GM20000 (cell line): ENCODE measurements at places on chromosomes 1 and 21.

GRCh38 chr1:245946905-245947304, 560.2 kb downstream of the SMYD3 start:
- no peak for DNase-seq

GRCh38 chr1:206465951-206466350, 4.3 kb upstream of the IKBKE start:
- DNase-seq: peak; percentile 67

- no peak for DNase-seq
Observed at GRCh38 chr1:48206371-48206770, 16.1 kb upstream of the SLC5A9 start.

DNA sequence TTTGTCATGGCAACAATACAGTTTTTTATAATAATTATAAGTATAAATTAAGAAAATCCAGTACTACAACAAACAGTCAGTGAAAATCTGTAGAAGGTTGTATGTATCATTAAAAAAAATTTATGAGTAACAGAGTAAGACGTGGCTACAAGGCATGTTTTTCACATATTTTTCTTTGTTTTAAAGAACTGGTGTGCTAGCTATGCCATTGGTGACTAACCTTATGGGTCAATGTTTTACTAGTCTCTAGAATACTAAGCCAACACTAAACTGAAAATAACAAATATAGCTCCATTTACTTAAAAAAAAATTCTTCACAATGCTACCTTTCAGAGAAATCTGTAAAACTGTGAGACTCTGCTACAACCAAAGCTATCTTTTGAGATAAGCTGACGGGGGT, 261.5 kb downstream of the ADGRL2 start:
- DNase-seq: no peak

GRCh38 chr1:223233410-223234169, 90.5 kb upstream of the TLR5 start:
- no peak for DNase-seq

GRCh38 chr1:1917304-1917976, 1.6 kb downstream of the TMEM52 start:
- no peak for DNase-seq

GRCh38 chr1:225712391-225712790, 59.5 kb upstream of the ENAH start:
- no peak for DNase-seq

DNA sequence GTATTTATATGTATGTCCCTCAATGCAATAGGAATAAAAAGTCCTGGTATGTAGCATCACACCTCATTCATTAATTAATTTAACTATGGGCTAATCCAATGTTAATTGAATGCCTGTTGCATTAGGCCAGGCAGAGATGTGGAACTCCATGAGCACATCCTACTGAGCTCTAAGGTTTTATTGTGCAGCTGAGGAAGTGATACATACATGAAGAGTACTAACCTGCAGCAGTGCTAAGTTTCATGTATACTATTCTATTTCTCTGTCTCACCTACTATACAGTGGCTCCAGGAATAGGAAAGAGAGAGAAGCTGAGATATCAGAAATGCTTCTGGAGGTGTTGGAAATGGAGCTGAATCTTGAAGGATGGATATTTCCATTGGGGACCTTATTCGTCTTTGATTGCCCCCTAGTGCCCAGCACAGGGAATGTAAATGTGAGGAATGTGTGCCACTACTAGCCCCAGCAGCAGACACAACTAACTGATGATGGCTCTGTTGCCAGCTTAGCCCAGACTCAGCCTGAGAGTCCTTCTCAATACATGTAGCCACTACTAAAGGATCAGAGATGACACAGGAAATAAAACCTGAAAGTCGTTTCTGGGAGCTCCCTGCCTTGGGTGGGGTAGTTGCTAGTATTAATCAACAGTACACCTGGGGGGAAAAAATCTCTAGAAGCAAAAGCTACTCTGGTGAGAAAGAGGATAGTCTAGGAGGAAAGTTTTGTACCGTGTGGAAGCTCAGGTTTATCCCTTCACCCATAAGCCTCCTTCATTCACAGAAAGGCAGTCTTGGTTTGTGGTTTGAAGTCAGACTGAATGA, 173.3 kb upstream of the FOXD3 start:
- peak; percentile 34 for DNase-seq

- DNase-seq: no peak
Observed at GRCh38 chr1:210237479-210237878, 4.9 kb downstream of the SERTAD4 start.

DNA sequence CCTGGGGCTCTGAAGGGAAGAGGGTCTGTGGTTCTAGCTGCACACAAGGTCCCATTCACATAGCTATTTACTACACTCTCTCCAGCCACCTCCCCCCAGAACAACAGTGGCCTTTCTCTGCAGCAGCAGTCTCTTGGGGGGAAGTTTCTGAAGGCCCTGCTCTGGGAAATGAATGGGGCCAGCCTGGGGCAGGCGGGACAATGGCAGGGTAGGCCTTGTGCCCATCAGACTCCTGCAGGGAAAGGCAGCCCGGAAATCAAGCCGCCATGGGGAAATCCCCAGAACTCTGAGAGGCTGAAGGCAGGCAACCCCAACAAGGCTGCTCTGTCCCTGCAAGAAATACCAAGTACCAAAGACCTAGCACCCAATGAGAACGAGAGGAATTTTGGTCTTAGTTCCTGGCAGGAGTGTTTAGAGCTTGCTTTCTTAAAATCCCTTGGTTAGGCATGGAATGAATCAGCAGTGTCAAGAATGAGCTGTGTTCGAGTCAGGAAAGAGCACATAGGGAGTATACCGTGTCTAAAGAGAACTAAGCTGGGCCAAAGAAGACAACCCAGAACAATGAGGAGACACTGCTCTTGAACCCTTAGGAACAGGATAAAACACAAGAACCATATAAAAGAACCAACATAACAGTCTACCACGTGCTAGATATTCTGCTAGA, 11.3 kb downstream of the ARHGEF11 start:
- DNase-seq: no peak

- no peak for DNase-seq
Observed at GRCh38 chr1:192589813-192590212, 14.2 kb downstream of the RGS1 start.

- DNase-seq: peak; percentile 53
Observed at GRCh38 chr21:43318841-43319781, 107.8 kb downstream of the SIK1 start.

DNA sequence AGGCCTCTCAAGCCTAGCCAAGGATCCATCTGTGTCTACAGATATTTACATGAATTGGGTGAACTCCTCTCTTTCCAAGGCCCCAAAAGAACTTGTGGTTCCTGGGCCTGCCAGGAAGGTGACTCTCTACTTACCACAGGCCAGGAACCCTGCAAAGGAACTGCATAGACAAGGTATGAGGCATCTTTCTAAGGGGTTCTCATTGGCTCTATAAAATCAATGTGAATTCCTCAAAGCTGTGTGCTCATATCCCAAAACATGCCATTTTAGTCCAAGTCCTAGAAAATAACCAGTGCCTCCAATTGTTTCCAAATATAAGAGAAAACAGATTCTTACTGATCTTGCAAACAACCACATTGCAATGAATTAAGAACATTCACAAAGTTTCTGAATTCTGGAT, 39.9 kb upstream of the RGL1 start:
- DNase-seq: no peak

DNA sequence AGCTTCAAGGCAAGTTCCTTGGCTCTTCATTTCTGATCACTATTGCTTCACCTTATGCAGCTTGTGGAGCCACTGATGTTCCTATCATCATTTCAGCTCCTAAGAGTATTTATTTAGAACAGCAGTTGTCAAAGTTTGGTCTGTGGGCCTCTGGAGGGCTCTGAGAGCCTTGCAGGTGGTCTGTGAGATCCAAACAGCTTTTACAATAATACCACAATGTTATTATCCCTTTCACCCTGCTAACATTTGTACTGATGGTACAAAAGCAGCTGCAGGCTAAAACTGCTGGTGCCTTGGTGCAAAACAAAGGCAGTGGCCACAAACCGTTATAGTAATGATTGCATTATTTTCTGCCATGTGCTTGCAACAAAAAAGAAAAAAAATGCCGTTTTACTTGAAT, 33.8 kb downstream of the PATJ start:
- no peak for DNase-seq

DNA sequence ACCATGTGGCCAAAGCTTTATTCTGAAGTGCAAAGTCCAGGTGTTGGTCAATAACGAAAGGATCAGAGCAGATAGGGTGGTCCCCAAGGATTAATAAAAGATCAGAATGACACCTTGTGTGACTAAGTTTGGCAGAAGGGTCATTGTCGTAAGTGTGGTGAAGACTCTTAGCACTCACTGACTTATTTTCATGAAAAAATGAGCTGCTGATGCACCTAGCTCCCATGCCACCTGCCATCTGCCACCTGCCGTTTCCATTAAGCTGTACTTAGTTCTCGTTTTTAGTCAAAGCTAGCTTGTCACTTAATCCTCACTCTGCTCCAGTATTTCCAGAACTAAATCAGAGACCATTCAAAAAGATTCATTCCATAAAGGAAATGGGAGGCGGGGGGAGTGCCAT, 112.6 kb downstream of the SEC16B start:
- no peak for DNase-seq

GRCh38 chr1:206808615-206809014, 36.3 kb upstream of the IL10 start:
- peak; percentile 60 for DNase-seq

- no peak for DNase-seq
Observed at GRCh38 chr1:12480748-12481362, 137.2 kb downstream of the DHRS3 start.

DNA sequence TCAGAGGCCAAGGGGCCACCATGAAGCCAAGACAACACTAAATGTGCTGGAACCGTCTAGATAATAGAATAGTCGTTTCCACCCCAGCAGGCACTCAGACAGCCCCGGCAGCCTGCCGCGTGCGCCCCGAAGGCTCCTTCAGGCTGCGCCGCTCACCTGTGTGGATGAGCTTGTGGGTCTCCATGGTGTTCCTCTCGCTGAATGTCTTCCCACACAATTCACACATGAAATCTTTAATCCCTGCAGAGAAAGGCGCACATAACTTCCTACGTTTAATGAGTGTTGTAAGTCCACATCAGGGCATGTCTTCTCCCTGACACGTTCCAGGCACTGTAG, 43.7 kb upstream of the RIPK4 start:
- no peak for DNase-seq

DNA sequence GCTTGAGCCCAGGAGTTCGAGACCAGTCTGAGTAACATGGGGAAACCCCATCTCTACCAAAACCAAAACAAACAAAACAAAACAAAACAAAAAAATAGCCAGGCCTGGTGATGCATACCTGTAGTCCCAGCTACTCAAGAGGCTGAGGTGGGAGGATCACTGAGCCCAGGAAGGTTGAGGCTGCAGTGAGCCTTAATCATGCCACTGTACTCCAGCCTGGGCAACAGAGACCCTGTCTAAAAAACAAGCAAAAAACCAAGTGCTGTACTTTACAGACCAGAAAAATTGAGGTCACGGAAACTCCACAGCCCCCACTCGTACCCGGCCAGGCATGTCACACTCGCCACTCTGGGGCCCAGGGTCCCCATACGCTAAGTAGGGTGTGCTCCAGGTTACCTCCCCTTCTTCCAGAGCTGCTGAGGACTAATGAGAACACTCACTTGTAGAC, 22.9 kb downstream of the ATP2B4 start:
- no peak for DNase-seq

- DNase-seq: no peak
Observed at GRCh38 chr1:92441697-92442342, 44.9 kb downstream of the GFI1 start.

DNA sequence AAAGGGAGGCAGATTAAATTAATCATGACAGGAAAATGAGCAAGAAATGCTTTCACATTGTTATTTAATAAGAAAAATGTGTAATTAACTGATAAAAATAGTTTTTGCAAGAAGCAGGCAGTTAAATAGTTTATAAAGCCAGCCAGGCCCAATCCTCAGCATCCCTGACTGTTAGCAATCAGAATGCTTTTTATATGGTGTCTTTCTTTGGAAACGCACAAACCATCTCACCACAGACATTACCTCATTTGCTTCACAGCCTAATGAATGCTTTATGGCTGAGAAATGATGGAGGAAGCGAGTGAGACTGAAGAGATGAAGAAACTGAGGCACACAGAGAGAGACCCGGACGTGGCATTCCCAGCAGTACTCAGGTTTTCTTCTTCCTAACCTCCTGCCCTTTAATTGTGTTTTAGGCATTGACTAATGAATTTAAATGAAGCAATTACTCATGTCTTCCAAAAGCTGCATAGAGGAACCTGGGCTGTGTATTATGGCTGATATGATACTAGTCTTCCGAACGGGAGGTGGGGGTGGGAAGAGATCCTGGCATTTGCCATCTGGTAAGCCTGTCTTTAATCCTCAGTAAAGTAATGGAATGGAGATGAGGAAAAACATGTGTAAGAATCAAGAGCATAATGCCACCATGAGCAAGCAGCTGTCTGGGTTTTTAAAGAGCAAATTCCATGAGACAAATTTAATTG, 116.1 kb upstream of the LMO4 start:
- DNase-seq: no peak

GRCh38 chr1:155079487-155080311, 1.1 kb downstream of the EFNA3 start:
- peak; percentile 53 for DNase-seq

DNA sequence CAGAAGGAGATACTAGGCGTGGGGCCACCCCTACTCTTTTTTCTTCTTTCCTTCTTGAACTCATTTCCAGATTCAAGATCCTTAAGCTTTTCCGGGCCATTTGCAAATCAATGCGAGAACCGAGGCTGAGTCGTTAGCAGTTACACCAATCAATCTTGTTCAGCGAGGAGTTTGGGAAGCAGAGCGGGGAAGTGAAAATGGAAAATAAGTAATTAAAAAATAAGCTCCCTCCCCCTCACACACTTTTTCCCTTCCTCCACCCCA, 1.7 kb upstream of the NEGR1 start:
- no peak for DNase-seq

DNA sequence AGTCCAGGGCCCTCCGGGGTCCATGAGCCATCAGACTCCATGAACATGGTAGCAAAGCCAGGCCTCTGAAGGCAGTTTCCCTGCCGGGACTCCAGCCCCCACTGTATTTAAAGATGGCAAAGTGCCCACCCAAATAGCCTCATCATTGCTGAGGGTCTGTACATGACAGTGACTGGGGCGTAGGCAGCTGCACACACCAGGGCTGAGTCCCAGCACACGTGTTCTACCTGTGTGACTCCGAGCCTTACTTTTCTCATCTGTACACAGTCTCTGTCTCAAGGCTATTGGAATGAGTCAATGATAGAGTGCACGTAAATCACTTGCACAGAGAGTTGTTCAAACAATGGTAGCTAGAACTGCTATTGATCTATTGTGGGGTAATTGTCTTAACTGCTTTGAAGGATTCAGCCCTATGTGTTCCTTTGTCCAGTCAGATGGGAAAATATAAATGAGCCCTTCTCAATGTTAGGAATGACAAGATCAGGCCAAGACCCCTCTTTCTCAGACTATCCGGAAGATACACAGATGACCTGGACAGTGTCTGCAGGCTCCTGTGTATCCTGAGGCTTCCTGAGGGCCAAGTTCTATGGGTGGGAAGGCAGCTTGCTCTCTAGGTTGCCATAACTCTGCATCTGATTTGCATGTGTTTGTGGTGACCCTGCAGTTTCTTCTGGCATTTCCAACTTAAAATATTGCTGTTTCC, 48.9 kb downstream of the RASSF5 start:
- peak; percentile 68 for DNase-seq

DNA sequence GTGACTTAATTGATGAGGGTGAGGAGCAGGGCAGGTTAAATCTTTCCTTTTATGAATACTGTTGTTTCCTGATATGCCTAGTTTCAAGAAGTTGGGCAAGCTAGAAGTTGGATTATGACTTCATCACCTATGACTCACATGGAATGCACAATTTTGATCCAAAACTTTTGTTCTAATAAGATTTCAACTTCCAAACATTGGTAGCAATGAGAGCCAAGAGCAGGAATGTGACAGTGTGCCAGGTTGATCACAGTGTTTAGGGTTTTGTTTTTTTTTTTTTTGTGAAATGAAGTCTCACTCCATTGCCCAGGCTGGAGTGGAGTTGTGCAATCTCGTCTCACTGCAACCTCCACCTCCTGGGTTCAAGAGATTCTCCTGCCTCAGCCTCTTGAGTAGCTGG, 349.4 kb downstream of the DUSP10 start:
- DNase-seq: no peak
